Tibial artery (tissue), 4 donors: ENCODE measurements at places on chromosomes 1 and 21.

DNA sequence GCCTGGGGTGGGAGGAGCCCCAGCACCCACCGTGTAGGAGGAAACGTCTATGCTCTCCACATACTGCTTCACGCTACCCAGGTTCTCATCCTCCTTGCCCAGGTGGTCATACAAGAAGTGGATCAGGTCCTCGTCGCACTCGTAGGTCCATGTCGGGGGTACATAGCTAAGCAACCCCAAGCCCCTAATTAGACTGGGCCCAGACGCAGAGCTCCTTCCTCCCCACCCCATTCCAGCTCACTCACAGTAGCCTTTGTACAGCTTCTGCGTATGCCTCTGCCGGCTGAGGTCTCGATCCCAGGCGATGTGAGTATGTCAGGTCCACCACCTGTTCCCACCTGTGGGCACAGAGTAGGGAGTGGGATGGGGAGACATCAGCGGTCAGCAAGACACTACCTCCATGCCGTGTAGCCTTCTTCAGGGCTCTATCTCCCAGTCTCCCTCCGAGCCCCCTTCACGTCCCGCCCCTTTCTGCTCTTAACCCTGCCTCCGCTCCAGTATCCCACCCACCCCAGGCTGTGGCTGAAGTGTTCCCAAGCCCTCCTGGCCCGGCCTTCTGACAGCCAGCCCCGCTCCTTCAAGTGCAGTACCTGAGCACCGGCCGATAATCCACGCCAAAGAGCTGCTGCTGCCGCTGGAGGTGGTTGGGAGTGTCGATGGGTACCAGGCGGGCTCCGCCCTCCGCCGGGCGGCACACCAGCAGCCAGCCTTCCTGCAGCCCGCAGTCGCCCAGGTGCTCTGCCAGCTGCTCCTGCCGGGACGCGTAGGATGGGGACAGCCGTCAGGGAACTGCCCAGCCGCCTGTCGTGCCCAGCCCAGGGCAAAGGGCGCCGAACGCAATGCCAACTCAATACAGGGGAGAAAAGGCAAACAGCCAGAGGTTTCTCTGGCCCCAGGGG lies 919 bp downstream of the HECTD3 start:
- DNase-seq: no peak

- no peak for DNase-seq
Measured at GRCh38 chr1:98352378-98352777, 309.1 kb upstream of the SNX7 start.

GRCh38 chr1:6898974-6899539 lies 113.8 kb downstream of the CAMTA1 start:
- DNase-seq: no peak

DNA sequence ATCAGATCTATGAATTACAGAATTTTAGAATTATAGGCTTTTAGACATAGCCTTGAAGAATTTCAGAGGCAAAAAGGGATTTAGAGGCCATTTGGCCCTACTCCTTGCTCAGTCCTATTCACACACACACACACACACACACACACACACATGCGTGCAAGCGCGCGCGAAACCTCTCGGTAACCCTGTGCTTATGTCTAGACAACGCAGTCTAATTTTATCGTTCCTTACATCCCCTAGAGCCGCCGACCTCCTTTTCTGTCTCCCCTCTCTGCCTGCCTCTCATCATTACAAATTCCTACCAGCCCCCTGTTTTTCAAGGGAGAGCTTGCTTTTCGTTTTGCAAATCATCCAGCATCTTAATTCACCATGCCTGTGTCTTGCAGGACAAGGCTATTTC lies 252.1 kb downstream of the FOXD2 start:
- peak; percentile 9 for DNase-seq

DNA sequence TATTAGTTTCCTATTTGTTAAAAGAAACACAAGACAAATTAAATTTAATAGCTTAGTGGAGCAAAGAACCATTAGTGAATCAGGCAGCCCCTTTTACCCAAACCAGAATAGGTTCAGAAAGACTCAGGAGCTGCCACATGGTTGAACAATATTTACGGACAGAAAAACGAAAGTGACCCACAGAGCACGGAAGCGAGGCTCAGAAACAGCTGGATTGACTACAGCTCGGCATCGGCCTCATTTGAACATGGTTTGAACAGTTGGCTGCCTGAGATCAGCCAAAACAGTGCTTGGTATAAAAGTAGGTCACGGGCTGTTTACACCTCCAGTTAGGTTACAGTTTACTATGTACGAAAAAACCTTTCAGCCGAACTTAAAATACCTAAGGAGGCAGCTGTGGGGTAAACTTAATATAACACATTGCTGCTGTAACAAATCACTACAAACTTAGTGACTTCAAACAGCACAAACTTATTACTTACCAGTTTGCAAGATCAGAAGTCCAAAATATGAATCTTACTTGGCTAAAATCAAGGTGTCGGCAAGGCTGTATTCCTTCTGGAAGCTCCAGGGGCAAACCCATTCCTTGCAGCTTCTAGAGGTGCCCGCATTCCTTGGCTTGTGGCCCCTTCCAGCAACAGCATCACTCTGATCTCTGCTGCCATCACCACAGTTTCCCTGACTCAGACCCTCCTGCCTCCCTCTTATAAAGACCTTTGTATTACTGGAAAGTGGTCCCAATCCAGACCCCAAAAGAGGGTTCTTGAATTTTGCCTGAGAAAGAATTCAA lies 11.8 kb downstream of the PADI4 start:
- no peak for DNase-seq

DNA sequence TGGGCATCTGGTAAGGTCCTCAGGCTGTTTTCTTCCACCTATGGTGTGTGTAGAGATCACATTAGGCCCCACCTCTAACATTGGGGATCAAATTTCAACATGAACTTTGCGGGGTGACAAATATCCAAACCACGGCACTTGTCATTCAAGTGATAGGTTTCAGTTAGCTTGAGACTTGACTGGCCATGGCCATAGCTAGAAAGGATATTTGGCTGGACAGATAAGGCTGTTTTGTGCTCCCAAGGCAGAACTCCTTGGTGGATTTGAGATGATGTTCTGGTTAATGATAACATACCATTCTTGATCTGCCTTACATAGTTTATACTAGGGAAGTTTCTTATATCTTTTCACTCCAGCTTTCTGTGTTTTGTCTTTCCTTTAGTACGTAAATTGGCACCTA lies 48.5 kb downstream of the CELF3 start:
- no peak for DNase-seq

- no peak for DNase-seq
Measured at GRCh38 chr1:84145068-84145467, 997 bp downstream of the PRKACB start.

DNA sequence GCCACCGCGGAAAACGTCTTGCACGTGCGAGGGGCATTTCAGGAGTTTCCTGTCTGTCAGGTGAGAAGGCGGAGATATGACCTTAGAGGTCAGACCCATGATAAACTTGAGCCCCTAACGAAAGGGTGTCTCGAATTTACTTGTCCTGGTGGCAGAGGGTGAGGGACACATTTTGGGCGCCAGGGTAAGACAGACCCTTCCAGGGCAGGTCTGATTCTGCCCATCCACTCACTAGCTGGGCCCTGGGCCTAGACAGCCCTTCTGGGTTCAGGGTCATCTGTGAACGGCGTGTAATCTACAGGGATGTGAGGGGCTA lies 395 bp upstream of the CSRP1 start:
- DNase-seq: no peak

GRCh38 chr21:37319551-37319950 lies 47.0 kb upstream of the DYRK1A start:
- DNase-seq: no peak

- no peak for DNase-seq
Measured at GRCh38 chr1:78254517-78254916, 208.8 kb downstream of the GIPC2 start.

GRCh38 chr1:40155135-40155534 lies 6.1 kb upstream of the RLF start:
- DNase-seq: no peak

- DNase-seq: no peak
Measured at GRCh38 chr1:66159800-66160199, 367.1 kb downstream of the PDE4B start.

DNA sequence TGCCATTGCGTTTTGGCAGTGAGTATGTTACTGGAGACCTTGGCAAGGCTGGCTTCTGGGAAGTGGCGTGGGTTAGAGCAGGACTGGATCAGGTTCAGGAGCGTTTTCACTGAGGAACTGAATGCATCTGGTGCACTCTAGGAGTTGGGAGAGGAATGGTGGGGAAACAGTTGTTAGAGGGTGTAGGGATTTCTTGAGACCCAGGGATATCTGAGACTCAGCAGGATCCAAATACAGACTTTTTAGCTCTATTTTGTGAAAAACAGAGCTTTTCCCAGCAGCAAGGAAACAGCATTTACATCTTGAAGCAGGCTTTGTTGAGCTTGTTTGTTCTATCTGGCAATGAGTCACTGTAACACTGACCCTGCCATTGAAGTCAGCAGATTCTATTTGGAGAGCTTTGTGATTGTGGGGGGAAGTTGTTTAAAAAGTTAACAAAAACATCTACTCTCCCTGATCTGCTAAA lies 56.9 kb upstream of the NRIP1 start:
- no peak for DNase-seq

DNA sequence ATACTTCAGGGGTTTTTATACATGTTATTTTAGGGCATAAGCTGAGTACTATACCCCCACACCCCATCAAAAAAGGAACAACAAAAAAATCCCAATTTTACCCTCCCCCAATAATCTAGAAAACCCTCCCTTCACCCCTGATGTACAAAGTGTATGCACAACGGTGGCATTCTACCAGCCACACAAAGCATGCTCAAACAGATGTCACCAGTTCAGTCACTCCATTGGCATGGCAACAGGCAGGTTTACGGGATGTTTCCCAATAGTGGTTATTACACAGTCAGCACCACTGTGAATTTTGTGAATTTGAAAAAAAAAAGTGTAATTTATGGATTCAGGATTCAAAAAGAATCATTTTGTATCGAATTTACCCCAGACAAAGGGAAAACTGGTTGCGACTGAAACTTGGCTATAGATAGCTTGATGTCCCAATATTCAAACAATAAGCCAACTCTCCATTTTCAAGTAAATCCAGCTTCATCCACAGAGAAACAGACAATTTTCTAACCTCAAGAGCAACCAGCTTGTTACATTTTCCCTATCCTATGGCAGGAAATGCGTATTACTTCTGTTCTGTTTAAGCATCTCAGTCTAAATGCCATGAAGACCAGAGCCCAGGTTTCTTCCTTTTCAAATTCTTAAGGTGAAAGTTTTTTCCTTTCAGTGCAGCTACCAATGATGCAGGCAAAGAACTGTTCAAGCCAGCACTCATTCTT lies 34.0 kb upstream of the SLC45A3 start:
- DNase-seq: no peak

GRCh38 chr1:108572182-108572581 lies 12.3 kb downstream of the EEIG2 start:
- no peak for DNase-seq

- no peak for DNase-seq
Measured at GRCh38 chr21:28387220-28387619, 605.5 kb downstream of the LTN1 start.

DNA sequence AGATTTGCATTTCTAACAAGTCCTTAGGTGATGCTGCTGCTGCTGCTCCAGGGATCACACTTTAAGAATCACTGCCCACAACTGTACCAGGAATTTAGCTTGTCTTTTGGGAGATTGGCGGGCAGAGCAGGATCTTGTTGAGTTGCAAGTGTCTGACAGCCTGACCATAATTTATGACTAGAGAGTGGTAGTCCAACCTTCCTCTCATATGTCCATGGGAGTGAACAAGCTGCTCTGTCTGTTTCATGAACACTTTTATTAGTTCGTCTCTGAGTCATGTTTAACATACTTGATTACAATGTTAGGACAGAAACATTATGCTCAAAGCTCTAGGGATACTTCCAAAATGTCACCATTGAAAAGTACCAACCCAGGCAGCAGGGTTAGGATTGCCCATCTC lies 169.6 kb downstream of the TGFB2 start:
- DNase-seq: no peak

DNA sequence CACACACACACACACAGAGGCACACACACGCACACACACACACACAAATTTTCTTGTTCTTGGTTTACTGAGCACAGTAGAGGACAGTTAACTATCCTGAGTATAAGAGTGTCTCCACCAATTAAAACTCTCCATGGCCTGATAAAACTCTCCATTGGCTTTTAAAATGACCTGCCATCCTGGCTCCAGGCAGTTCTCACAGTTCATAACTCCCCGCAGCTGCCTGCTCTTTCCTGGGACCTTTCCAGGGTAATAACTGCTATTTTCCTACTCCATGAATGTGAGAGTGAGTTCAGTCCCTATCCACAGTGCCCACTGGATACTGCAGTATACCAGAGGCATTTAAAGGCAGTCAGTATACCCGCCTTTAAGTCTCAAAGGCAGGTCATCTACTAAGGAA lies 351.5 kb downstream of the PLPP3 start:
- DNase-seq: no peak

DNA sequence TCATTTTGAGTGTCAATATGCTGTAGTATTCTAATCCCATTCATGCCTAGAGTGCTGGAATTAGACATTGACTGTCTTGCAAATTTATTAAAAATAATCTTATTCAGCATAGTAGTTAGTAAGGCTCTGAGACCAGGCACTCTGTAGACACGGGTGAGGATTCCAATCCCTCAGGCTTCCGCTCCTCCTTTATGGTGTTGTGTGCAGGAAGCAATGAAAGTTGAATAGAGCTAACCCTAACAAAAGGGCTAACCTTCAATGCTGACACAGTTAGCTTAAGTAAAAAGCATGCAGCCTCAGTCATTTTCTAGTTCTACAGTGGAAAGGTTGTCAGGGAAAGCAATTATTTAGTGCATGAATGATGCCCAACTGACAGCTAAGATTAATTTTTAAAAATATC lies 199.6 kb upstream of the SGIP1 start:
- DNase-seq: no peak

GRCh38 chr1:153746174-153746573 lies 18.3 kb downstream of the INTS3 start:
- no peak for DNase-seq

GRCh38 chr1:244413736-244414135 lies 38.0 kb downstream of the ADSS2 start:
- no peak for DNase-seq

DNA sequence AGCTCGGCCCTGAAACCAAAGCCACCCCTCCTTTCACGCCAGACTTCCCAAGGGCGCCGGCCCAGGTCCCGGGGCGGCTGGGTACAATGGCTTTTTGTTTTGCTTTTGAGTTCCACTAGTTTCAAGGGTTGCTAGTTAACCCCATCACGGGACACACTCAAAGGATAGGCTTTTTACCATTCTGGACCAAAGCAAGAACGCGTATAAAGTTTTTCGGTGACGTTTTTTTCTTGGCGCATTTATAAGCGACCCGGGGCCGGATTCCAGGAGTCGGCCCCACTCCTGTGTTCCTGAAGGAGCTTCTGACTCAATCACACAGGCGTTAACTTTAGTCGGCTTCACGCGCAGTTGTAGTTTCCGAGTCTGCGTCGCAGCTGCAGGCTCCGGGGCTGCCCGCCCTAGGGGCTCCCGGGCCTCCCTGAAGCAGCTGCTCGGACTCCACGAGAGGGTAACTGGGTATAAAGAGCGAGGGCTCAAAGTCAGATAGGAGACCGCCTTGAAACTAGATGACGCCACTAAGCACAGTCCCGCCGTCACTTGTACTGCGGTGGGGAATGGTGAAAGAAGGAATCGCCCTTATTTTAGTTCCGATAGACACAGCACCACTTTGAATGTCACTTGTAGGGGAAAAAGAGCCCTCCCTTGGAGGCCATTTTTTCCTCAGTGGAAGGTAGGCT lies 707 bp upstream of the KLHL21 start:
- peak; percentile 53 for DNase-seq

- DNase-seq: no peak
Measured at GRCh38 chr1:182662121-182662890, 22.1 kb downstream of the RGS8 start.

- DNase-seq: peak; percentile 49
Measured at GRCh38 chr21:44749116-44749758, 37.9 kb upstream of the TSPEAR start.
